ENCODE measurements at places on chromosomes 6 and 20.

- no peak for DNase-seq
Measured at GRCh38 chr20:46325789-46326188, 17.5 kb upstream of the CDH22 start.

DNA sequence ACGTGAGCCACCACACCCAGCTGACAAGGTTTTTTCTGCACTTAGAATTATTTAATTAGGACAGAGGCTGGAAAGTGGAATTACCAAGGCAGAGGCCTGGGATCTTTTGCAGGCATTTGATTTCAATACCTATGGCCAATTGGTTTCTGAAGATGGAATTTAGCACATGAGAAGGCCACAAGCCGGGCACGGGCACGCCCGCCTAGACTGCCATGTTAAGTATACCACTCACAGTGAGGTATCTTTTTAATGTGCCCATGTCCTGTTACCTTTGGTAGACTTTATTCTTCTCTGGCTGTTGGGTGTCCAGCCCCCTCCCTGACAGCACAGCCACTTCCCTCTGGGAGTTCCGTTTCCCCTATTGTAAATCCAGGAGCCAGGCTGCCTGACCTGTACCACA, 18.0 kb upstream of the TAF8 start:
- DNase-seq, result no peak

- DNase-seq, result no peak
Measured at GRCh38 chr6:84652356-84653026, 111.9 kb downstream of the TBX18 start.

- DNase-seq, result no peak
Measured at GRCh38 chr20:45545754-45546453, 1.3 kb downstream of the EPPIN start.

- no peak for DNase-seq
Measured at GRCh38 chr20:5448449-5449118, 131.8 kb upstream of the PROKR2 start.

DNA sequence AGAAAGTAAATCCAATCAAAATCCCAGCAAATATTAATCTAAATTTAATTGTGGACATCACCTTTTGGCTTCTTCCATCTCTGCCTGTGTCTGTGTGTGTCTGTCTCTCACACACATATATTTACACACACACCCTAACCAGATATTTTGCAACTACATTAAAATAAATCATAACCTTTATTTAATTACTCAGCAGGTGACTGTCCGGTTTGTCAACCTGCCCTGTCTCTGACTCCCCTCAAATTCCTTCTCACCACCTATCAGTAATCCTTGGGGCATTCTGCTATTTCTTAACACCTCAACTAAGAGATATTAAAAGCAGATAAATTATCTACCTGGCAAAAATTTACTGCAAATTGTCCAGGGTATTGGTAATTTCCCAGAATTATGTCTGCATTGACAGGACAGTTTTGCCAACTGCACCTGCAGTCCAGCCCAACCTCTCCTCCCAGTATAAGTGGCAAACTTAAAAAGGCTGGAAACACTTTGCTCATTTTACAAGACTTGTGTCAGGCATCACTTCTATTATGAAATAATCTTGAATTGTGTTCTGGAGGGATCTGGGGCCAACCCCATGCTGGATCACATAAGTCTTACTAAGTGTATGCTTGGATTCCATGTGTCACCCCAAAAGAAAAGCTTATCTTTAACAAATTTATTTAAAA, 216.1 kb downstream of the GMDS start:
- no peak for DNase-seq

Data from cerebellar nuclear complex (tissue), 1 donor.